ENCODE measurements at places on chromosomes 5 and 9.

GRCh38 chr5:82425591-82425990 lies 147.4 kb upstream of the RPS23 start:
- DNase-seq = no peak

DNA sequence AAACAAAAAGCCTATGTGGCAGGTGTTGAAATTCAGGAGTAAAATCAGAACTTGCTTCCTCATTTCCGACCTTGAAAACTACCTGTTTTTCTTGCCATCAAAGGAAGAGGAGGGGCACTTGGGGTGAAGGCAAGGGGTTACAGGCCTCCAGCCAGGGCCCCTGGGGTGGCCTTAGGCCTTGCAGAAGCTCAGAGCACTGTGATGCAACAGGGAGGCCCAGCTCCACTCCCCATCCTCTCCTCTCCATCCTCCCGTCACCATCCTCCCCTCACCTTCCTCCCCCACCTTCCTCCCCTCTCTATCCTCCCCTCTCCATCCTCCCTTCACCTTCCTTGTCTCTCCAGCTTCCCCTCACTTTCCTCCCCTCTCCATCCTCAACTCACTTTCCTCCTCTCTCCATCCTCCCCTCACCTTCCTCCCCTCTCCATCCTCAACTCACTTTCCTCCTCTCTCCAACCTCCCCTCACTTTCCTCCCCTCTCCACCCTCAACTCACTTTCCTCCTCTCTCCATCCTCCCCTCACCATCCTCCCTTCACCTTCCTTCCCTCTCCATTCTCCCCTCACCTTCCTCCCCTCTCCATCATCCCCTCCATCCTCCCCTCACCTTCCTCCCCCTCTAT lies 111.6 kb downstream of the WNK2 start:
- no peak for DNase-seq

DNA sequence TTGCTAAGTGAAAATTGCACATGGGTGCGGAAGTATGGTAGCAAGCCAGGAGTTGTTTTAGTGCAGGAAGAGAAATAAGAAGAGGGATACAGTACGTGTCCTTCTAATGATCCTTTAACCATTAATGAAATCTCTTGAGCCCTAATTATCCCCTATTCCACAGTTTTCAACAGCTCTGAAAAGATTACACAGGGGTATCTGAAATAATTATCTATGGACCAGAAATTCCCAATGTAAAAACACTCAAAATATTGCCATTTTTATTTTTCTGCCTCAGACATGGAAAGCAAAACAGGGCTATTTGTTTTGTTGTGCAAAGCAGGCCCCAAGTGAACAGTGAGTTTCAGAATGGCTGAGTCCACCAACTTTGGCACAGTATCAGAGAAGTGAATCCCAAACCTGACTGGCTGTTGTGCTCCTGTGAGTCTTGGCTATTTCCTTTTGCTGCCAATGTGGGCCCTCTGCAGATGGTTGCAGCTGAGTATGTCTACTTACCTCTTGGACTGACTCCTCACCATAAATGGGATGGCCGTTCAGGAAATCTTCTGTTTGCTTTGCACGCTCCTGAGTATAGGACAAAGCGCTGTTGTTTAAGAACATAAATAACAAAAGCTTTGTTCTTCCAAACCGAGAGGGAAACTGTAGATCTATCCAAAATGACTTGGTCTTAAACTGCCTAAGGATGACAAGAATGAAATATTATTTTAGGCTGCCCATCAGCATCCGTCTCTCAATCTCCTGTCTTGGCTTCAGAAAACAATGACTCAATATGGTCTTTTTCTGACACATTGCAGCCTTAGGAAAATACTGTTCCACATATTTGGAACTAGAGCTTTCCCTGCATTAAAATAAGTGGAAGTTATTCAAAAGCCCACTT lies 204.1 kb downstream of the DEPDC1B start:
- no peak for DNase-seq

DNA sequence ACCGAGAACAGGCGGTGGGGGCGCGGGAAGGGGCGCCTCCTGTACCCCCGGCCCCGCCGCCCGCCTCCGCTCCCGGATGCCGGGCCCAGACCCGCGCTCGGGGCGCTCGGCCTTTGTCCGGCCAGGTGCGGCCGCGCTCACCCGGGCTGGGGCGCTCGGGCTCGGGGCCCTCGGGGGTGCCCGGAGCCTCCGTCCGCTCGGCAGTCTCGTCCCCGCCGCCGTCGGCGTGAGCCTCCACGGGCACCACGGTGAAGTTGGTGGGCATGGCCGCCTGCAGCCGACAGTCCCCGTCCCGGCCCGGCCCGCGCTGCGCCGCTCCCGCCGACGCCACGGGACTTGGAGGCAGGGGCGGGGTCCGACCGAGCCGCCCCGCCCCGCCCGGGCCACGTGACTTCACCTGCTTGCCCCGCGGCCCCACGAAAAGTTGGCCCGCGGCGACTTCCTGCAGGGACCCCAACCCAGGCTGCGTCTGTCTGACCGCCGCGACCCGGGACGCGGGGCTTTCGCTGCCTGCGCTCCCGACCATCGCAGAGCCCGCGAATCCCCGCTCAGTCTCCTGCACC lies at the start of gene SLC12A7:
Gene SLC12A7 (minus strand): TSS at position 337 of the 563 bp plus-strand sequence. CDS start 72 bp downstream, at position 265.
- peak; percentile 18 for DNase-seq

GRCh38 chr5:109506556-109506955 lies 96.8 kb upstream of the PJA2 start:
- DNase-seq = no peak

- no peak for DNase-seq
Measured at GRCh38 chr9:13832446-13832845, 481.5 kb downstream of the NFIB start.

GRCh38 chr5:154479944-154480750 lies 2.1 kb upstream of the HAND1 start:
- no peak for DNase-seq

- no peak for DNase-seq
Measured at GRCh38 chr9:135474915-135475314, 4.7 kb upstream of the PPP1R26 start.

GRCh38 chr5:73228052-73228451 lies 55.1 kb downstream of the TMEM174 start:
- DNase-seq = no peak

DNA sequence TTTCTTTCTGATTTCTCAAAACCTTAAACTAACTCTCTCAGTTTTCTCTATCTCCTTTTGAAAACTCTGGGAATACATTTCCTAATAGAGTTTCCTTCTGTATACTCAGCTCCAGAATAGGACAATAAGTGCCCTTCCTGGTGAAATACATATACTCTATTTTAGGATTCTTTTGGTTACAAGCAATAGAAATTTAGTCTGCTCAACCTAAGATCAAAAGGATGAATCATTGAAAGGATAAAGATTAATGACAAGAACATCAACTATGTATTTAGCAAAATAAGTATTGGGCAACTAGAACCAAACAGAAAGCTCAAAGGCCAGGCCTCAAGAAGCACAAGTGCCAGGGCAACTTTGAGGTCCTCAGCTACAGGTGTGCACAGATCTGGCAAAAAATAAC lies 127.1 kb downstream of the ADAMTSL1 start:
- DNase-seq = no peak

GRCh38 chr5:111596705-111597104 lies 84.4 kb upstream of the STARD4 start:
- DNase-seq = no peak

DNA sequence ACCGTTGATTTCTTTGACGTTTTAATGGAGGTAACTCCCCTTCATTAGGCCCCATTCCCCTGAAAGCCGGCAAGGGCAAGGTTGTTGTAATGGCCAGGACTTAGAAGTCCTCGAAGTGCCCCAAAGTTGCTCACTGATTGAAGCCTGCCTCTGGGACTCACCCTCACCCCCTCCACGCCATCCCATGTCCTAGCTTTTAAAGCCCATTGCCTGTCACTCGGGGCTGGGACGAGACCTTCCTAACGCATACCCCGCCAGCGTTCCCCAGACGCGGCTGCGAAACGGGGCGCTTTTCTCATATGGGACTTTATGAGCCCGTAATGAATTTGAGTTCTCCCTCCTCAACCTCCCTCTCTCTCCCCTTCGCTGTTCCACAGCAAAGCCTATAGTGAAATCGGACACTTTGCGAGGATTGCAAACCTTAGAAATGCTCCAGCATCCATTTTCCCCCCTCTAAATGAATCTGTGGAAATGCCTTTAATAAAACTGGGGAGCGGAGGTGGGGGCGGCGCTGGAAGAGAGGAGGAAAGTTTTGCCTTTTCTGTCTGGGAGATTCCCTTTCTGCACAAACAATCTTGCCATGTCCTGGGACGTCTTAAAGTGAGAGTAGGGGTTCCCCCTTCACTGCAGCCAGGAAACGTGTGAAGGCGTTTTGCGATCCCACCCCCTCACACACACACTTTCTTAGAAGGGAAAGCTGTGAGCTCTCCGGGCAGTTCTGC lies 1.5 kb downstream of the PAPPA start:
- no peak for DNase-seq

- DNase-seq = no peak
Measured at GRCh38 chr5:38808666-38809343, 37.0 kb upstream of the OSMR start.

GRCh38 chr5:97909541-97909940 lies 726.5 kb upstream of the RIOK2 start:
- no peak for DNase-seq

DNA sequence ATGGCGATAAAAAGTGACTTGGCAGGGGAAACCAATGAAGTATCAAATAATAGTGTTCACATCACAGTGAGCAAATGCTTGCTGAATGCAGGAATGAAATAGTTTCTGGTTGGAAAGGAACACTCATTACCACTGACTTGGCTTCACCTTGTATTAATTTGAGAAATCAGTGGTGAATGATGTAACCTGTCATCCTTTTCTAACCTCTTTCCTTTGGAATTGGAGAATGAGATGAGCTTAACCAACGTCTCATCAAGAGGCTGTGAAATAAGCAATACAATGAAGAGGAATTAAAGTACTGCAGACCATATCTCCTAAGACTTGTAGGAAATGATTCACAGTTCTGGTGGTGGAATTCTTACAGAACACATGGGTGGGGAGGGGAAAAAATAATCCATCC lies 192.2 kb downstream of the DMAC1 start:
- no peak for DNase-seq

DNA sequence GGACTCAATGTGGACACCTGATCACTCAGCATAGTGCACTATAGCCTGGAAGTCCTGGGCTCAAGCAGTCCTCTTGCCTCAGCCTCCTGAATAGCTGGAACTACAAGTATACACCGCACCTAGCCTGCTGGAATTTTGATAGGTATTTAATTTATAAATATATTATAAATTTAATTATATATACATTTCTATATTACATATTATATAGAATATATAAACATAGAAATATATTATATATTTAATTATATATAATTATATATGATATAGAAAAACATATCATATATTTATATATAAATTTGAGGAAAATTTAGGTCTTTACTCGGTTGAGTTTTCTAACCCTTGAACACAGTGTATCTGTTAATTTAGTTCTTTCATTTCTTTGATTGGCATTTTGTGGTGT lies 15.2 kb upstream of the PSIP1 start:
- DNase-seq = no peak

DNA sequence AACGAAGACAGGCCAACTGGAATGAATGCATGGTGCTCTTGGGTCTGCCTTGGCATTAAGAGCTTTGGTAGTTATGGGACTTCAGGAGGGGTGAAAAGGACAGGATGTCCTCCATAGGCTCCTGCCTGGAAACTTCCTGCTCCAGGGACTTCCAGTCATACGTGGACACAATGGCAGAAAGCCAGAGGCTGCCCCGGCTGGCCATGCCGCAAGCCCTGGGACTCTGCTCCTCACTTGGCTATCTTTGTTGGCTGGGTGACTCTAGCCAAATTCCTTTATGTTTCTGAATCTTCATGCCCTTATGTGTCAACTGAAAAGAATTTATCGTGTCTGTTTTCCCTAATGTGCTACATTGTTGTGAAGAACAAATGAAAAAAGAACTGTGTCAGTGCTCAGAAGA lies 136.9 kb downstream of the SIL1 start:
- DNase-seq = no peak

DNA sequence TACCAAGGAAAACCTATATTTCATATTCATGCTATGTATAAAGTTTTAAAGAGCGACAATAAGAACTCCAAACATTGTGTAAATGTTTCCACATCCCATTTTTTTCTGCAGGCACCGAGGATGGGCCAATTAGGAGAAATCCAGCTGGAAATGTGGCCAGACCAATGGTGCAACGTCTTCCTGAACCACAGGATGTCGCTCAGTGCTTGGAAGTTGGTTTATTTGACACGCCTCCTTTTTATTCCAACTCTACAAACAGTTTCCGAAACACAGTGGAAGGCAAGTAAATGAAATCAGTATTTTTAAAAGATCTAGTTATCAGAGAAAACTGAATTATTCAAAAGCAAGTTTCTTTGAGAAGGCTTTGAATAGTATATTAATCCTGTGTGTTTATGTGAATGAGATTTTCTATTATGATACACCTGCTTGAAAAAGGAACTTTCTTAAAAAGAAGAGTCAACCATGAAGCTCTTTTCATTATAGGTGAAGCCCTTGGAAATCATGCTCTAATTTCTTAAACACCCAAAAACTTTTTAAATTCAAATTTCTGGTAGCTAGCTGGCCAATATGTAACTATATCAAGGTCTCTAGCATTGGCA lies 9.1 kb downstream of the TYRP1 start:
- no peak for DNase-seq

DNA sequence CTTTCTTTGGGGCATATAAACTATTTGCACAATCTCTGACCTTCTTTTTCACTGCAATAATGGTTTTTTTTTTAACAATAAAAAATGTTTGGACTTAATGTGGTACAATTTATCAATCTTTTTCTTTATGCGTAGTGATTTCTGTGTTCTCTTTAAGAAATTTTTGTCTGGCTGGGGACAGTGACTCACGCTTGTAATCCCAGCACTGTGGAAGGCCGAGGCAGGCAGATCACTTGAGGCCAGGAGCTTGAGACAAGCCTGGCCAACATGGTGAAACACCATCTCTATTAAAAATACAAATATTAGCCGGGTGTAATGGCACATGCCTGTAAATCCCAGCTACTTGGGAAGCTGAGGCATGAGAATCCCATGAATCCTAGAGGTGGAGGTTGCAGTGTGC lies 72.3 kb downstream of the STK32A start:
- DNase-seq = no peak

DNA sequence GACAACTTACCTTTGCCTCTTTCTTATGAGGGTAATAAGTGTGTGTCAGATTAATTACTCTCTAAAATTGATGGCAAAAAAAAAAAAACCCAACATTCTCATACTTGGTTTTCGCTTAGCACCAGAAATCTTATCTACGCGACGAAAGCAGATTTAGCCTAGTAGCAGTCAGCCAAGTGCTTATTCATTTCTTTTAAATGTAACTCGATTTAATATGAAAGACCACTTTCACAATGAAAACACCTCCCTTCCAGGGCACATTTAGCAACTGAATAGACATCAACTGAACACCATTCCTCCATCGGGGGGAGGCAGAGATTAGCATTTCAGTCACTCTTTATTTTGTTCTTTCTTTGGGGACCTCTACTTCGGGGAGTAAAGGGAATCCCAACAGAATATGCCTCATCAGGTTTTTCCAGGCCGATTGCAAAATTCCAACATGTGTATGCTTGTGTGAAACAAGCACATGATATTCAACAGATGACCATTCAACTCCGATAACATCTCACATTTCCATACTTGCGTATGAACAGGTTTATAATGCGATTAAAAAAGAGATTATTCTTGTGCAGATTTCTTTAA lies 124.1 kb upstream of the RETREG1 start:
- no peak for DNase-seq
